Activated B cell treated with CpG ODN at 0.5 μM for 24 hours (primary cell): ENCODE measurements at places on chromosomes 13 and 19. TPM values are rescaled to one million over a fixed set of nuclear protein-coding genes. Genes with fewer than 3 reads are reported as not detected.

Gene SMAD9
- total RNA-seq = not detected in 2 replicates

Gene OVOL3
- not detected in 2 replicates for total RNA-seq

DNA sequence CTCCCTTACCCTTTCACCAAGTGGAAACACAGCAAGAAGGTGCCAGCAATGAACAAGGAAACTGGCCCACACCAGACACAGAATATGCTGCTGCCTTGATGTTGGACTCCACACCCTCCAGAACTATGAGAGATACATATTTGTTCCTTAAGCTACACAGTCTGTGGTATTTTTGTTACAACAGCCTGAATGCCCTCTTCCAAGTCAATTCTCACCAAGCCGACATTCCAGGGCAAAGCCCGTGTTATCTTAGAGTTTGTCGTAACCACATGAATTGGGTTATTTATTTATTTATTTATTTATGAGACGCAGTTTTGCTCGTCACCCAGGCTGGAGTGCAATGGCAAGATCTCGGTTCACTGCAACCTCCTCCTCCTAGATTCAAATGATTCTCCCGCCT, 14.9 kb downstream of the FGF21 start:
- H3K36me3 ChIP-seq = no peaks in the 10 kb centered on the region
- DNase-seq = no peak
- H3K4me1 ChIP-seq = no peaks in the 10 kb centered on the region

DNA sequence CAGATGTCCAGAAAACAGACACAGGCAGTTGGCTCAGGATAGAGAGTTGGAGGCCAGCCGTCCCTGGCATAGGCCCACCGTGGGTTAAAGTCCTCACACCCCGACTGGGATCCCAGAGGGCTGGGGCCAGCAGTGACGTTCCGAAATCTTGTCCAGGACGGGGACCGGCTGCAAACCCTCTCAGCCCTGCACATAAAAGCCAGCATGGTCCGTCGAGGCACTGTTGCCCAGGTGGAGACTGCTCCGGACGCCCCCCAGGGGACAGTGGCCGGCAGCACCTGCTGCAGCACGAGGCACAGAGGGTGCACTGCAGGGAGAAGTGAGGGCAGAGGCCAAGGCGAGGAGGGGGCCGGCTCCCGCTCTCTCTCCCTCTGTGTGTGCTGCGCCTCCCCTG, 4.3 kb upstream of the IFNL2 start:
- peaks cover 31% of the 10 kb centered on the region for H3K27me3 ChIP-seq
- no peak overlapping the region for H3K27ac ChIP-seq
- no peaks in the 10 kb centered on the region for H3K36me3 ChIP-seq

GRCh38 chr19:32924200-32924599, 47.6 kb downstream of the CEP89 start:
- DNase-seq = no peak
- H3K4me1 ChIP-seq = no peaks in the 10 kb centered on the region
- no peak overlapping the region for H3K27ac ChIP-seq
- no peaks in the 10 kb centered on the region for H3K27me3 ChIP-seq
- H3K4me3 ChIP-seq = no peak overlapping the region
